ENCODE measurements at places on chromosomes 2 and 18. TPM values are rescaled to one million over a fixed set of nuclear protein-coding genes. Genes with fewer than 3 reads are reported as not detected.

Gene FAM124B
- 2.1 TPM for total RNA-seq

DNA sequence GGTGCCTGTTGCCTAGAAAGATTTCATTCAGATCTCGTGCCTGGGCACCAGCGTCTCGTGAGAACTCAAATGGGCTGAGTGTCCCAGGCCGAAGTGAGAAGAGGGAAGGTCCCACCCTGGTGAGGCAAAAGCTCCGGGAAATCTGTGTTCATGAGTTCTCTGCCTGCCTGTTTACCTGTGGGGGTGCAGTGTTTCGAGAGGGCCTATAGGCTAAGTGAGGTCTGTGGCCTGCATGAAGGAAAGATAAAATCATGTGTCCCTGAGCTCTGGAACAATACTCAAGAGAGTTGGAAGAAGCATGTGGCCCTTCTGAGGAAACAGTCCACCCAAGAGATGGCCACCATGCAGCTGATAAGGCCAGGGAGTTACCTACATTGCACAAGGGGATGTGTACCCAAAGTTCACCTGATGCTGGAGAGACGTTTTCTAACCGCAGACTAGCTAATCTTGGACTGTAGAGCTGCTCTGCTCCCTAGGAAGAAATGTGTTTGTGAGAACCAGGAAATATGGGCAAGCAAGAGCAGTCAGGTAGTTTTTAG, 63.5 kb upstream of the ST3GAL5 start:
- no peak overlapping the region for H3K27ac ChIP-seq
- H3K4me1 ChIP-seq = peaks cover 5% of the 10 kb centered on the region
- no peak for DNase-seq
- H3K4me3 ChIP-seq = no peak overlapping the region
- H3K27me3 ChIP-seq = peaks cover 11% of the 10 kb centered on the region

DNA sequence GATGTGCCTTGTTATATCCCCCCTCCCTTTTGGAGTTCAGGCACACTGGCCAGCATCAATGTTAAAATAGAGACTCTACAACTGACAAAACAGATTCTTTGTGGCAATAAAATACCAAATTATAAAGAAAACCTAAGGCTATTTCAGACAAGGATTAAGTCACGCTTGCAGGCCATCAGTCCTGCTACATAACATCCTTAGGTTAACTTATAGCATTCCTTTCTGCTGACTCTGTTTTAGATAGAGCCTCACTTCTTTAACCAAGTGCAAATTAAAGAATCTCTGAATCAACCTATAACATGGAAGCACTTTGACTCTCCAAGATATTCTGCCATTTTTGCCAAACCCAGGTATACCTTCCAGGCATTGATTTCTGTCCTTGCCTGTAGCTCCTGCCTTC, 784.6 kb downstream of the RNF144A start:
- H3K4me3 ChIP-seq = no peak overlapping the region
- H3K27me3 ChIP-seq = peaks cover 3% of the 10 kb centered on the region
- no peak overlapping the region for H3K27ac ChIP-seq
- H3K4me1 ChIP-seq = peaks cover 4% of the 10 kb centered on the region

DNA sequence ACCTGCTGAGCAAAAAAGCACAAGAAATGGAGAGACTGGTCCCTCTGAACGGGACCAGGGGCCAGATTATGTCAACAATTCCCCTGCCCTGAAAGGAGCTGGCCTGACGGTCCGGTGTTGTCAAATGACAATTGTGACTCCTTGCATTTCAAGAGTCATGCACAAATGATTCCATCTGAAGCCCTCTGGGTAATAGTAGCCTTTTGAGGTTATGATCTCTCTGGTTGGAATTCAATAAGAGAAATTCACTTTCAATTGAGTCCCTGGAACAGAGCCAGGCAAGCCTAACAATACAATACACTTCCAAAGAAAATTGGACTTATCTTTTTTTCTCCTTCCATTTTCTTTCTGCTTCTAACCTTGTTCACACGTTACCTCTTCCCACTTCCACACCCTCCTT, 116.9 kb downstream of the C1D start:
- DNase-seq = no peak
- H3K36me3 ChIP-seq = no peaks in the 10 kb centered on the region

Gene NYAP2
- not detected for total RNA-seq

GRCh38 chr2:26706616-26707473, 14.3 kb downstream of the KCNK3 start:
- no peak overlapping the region for H3K27ac ChIP-seq
- no peaks in the 10 kb centered on the region for H3K36me3 ChIP-seq
- H3K27me3 ChIP-seq = peaks cover 3% of the 10 kb centered on the region
- no peaks in the 10 kb centered on the region for H3K4me1 ChIP-seq

- H3K27ac ChIP-seq = no peak overlapping the region
- H3K36me3 ChIP-seq = peaks cover 9% of the 10 kb centered on the region
- DNase-seq = no peak
- H3K4me3 ChIP-seq = no peak overlapping the region
Measured at GRCh38 chr18:23397907-23398306, 55.2 kb upstream of the RIOK3 start.

DNA sequence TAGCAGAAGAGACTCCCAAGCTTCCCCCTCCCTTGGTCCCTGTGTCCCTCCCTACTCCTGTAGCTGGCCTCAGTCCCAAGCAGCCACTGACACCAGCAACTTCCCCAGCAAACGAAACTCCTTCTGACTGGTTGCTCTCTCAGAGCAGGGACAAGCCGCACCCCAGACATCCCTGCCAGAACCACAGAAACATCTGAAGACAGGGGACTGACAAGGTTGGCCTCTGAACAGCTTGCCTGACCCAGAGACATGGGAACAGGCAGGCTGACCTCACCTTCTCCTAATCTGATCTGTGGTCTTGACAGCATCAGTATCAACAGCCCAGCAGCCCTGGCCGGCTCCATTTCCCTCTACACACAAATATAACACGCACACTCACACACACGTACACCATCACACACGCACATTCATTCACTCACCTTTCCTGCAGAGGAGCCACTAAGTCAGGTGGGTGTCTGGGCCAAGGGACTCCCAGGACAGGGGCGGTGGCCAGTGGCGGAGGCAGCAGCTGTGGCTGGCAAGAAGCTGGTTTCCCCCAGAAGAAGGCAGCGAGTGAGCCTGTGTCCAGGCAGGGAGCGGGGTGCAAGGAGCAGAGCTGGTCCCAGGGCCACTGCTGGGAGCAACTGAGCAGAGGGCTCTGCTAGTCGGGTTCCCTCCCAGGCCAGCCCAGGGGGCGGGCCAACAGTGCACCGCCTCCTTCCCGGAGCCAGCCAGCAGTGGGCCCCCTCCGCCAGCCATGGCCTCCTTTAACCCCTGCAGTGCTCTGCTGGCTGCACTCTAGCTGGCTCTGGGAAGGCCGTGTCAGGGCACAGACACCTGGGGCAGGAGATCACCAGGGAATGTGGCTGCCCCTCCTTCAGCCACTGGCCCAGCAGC, 59.1 kb downstream of the TNS1 start:
- H3K4me3 ChIP-seq = no peak overlapping the region
- DNase-seq = no peak
- H3K4me1 ChIP-seq = peaks cover 8% of the 10 kb centered on the region
- no peak overlapping the region for H3K27ac ChIP-seq
- H3K27me3 ChIP-seq = peaks cover 27% of the 10 kb centered on the region

DNA sequence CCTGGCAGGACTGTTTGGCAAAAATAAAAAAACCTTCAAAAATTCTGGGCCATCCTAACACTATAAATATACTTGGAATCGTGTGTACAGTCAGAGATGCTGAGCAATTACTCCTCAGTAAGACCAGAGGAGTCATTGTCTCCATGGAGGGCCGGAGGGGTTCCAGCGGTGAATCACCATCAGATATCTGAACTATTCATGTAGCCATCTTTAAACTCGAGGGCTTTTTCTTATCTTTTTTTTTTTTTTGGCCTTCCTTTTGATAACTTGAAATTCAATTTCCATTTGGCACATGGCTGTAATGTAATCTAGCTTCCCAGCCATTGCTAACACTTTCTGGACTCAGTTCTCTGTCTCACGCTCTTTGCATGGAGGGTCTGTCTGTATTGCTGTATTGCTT, 7.4 kb upstream of the FHL2 start:
- H3K27me3 ChIP-seq = peaks cover 21% of the 10 kb centered on the region
- no peak overlapping the region for H3K27ac ChIP-seq
- DNase-seq = no peak
- H3K4me3 ChIP-seq = no peak overlapping the region
